ENCODE measurements at places on chromosomes 5 and 9.

DNA sequence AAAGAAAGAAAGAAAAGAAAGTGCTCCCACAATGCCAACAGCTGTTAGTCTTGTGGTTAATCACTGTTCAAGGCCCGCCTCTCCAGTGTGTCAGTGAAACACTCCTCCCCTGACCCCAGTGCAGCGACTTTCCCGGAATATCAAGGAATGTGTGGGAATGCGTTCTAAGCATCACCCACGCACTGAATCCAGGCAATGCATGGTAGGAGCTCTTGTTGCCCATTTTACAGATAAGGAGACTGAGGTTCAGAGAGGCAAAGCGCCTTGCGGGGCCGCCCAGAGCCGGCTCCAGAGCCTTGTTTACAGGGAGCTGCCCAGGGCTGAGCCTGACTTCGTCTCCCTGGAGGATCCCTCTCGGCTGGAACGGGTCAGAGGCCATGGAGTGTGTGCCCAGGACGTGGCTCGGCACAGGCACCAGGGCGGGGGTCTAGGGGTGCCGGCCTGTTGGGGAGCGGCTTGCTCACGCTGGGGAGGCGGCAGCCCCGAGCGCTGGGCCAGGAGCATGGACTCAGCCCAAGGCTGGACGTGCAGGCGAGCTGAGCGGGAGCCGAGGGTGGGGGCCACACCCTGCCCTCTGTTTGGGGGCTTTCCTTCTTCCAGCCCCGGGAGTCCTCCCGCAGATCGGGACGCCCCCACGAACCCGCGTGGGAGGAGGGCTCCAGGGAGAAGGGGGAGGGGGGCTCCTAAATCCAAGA, 823 bp downstream of the ST6GALNAC6 start:
- DNase-seq, result no peak

- DNase-seq, result no peak
These were observed 27.3 kb downstream of the SCGB3A1 start for GRCh38 chr5:180563994-180564393.

GRCh38 chr9:30172206-30172605, 2212.2 kb upstream of the ACO1 start:
- DNase-seq, result no peak

- DNase-seq, result no peak
These were observed 1264.5 kb upstream of the ACO1 start for GRCh38 chr9:31119890-31120454.

DNA sequence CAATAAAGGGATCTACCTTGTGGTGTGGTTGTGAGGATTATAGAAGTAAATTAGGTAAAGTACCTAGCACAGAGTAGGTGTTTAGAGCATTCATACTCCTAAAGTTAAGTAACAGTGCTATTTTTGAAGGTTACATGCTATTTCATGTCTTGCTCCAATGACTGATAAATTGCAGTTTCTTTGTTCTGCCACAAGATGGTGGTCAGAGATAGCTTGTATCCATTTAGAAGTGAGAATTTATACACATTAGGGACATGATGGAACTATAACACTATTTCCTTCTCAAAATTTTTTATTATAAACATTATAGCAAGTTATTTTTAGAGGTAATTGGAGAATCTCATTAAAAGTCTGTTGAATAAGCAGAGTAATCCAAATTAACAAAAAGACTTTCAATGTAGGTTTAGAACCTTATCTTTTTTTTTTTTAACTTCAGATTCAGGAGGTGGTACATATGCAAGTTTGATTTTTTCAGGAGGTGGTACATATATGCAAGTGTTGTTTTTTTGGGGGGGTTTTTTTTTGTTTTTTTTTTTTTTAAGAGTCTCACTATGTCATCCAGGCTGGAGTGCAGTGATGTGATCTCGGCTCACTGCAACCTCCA, 17.1 kb downstream of the MTREX start:
- no peak for DNase-seq

GRCh38 chr5:96817506-96817905, 9.8 kb upstream of the ERAP1 start:
- DNase-seq, result no peak

DNA sequence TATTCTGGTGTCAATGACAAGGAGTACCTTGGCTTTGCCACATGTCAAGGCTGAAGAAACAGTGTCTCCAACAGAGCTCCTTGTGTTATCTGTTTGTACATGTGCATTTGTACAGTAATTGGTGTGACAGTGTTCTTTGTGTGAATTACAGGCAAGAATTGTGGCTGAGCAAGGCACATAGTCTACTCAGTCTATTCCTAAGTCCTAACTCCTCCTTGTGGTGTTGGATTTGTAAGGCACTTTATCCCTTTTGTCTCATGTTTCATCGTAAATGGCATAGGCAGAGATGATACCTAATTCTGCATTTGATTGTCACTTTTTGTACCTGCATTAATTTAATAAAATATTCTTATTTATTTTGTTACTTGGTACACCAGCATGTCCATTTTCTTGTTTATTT, 19.8 kb downstream of the CD274 start:
- no peak for DNase-seq

- DNase-seq, result no peak
These were observed 41.5 kb downstream of the SAR1B start for GRCh38 chr5:134590992-134591659.

DNA sequence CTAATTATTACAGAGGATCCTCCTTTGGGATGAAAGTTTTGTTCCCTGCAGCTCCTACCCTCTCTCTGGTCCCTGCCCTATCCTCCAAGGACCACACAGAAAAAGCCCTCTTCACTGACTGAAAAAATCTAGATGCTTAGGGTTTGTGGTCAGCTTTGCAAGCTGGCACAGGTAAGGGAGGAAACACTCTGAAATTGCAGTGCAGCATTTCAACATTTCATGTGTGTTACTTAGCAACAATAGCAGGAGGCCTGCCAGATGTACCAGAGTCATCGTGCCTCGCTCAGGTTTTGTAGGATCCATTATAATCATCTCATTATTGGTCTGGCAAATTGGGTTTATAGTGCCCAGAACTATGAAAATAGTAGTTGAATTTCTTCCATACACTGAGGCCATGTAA, 109.5 kb downstream of the PALM2AKAP2 start:
- DNase-seq, result no peak

GRCh38 chr9:70255486-70255885, 3.3 kb upstream of the SMC5 start:
- DNase-seq, result no peak

DNA sequence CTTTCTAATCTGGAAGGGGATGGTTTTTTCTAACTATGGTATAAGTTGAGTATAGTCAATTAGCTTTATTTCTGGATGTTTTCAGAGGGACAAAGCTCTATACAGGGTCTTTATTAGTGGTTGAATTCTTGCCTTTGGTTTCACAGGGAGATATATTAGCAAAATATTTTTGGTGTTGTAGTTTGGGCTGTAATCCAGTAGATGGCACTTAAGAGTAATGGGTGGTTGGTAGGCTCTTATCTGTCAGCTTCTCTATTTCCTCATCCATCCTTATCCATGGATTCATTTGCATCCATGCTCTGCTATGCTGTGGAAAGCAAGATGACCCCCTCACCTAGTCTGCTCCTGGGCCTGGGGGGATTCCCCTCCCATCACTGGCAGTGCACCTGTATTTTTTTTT, 363.6 kb upstream of the CYLC2 start:
- DNase-seq, result no peak

DNA sequence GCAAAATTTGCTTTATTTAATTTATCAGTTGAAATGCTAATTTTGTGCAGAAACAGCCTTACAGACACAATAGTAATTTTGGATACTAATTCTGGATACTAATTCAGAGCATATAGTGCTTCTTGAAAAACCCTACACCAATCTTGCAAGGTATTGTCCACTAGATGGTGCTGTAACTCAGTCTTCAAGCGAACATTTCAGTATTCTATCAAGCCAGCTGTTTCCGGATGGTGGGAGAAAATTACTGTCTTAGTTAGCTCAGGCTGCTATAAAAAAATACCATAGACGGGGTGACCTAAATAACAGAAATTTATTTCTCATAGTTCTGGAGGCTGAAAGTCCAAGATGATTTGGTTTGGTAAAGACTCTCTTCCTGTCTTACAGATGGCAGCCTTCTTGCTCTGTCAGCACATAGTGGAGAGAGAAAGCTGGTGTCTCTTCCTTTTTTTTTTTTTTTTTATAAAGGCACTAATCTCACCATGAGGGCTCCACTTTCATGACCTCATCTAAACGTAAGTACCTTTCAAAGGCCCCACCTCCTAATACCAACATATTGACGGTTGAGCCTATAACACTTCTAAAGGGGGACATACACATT, 1306.5 kb upstream of the CDH9 start:
- DNase-seq, result no peak

DNA sequence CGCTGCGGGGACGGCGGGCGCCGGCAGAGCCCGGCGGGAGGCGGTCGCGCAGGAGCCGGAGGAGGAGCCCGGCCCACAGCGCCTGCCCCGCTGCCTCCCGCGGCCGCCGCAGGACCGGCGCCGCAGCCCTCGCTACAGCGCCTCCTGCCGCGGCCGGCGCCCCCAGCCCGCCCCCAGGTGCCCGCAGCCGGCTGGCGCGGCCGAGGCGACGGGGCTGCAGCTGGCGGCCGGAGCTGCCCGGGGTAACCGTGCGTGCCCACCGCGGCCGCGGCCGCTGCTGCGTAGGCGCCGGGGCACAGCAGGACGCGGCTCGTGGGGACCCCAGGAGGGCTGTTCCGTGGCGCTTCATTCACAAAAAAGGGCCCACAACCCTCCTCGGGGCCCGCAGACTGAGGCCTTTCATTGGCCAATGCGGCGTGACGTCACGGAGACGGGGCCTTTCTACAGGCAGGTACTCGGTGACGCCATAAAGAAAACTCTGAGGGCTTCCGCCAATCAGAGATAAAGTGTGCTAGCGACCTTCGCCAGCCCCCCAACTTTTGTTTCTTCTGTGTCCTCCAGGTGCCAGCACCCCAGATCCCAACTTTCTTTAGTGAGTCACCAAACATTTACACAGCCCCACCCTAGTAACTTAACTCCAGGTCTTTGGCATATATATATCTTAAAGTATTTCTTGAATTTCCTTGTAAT, at the start of gene CDC14B:
TSS of gene CDC14B (minus strand) at position 353 of the 690 bp plus-strand sequence. CDS start 465 bp downstream, outside the sequence.
- DNase-seq, result peak; percentile 91

GRCh38 chr5:135592312-135593045, 13.7 kb upstream of the CXCL14 start:
- DNase-seq, result no peak

- no peak for DNase-seq
These were observed 1.4 kb downstream of the NEURL1B start for GRCh38 chr5:172642486-172642885.

- no peak for DNase-seq
These were observed 68.2 kb downstream of the TLE1 start for GRCh38 chr9:81621118-81621517.

DNA sequence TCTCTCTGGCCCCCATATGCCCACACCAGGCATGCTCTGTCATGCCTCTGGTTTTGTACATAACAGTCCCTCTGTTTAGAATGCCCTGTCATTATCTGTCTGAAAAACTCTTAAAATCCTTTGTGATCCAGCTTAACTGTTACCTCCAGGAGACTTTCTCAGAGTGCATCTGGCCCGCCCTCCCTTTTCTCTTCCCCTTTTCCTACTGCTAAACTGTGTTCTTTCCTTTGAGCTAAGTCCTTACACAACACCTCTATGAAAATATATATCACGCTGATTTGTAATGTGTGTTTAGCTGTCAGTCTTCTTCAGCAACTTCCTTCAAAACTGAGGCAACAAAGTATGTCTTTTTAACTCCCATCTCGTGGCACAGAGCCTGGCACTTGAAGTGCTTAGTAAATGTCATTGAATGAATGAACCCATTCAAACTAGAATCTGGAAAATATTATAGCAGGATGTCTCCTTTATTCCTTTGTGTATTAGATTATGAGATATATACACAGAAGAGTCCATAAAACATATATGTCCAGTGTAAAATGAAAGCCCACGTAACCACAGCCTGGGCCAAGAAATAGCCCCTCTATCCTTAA, 166.2 kb upstream of the KLF9 start:
- DNase-seq, result no peak

- DNase-seq, result no peak
These were observed 57.8 kb upstream of the RAI14 start for GRCh38 chr5:34598177-34598794.

- no peak for DNase-seq
These were observed 3.2 kb downstream of the GALNT10 start for GRCh38 chr5:154193701-154194121.

- no peak for DNase-seq
These were observed 97.0 kb downstream of the HINT1 start for GRCh38 chr5:131068076-131068475.

DNA sequence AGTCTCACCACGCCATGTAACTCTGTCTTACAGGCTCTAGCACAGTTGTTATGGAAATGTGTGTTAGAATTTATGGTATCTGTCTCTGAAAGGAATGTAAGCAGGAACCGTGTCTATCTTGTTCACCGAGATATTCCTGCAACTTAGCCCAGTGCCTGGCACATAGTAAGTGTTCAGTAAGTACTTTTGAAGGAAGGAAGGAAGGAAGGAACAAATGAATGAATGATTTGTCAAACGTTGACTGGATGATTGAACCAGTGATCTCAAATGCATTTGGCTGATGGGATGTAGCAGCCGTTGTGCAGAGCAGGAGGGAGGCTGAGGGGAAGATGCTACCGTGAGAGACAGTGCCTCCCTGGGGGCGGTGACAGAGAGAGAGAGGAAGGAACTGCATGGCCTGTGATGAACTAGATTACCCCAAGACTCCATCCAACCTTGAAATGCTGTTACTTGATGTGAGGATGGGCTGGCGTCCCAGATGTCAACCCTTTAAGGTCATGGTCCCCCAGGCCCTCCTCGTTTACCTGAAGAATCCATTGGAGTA, 47.5 kb upstream of the PPARGC1B start:
- no peak for DNase-seq
